ENCODE measurements at places on chromosomes 12 and 14. TPM values are rescaled to one million over a fixed set of nuclear protein-coding genes. Genes with fewer than 3 reads are reported as not detected.

ATP23 gene
- 6.6 TPM for total RNA-seq

CLEC4E gene
- not detected for total RNA-seq

AQP6 gene
- not detected for total RNA-seq

WASHC3 gene
- total RNA-seq: 41.0 TPM
